ENCODE measurements at places on chromosomes 7 and 10. TPM values are rescaled to one million over a fixed set of nuclear protein-coding genes. Genes with fewer than 3 reads are reported as not detected.

DNA sequence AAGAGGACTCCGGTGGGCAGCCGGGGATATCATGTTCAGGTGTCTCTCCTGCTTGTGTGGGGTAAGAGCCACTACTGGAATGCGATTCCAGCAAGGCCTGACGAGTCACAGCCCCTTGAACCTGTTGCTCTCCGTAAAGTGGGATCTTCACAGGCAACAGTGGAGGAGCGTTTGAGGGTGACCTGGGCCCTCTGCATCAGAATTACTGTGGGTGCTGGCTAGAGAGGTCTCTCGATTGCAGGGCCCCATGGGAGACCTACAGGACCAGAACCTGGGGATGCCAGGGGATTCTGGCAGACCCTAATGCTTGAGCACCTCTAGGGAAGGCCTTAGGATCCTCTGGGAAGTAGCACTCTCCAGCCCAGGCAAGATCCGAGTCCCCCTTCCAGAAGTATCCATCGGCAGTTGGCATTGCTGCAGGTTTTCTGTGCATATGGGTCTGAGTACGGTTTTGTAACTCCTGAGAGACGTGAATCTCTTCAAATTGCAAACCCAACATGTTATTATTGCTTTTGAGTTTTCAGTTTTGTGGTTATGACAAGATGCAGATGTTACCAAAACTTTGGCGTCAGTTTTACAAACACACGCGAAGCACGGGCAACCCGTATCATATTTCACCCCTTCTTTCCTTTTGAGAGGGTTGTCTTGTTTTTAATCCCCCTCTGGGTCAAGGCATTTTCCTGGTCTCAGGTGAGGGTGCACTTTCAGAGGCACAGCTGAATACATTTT lies 4.6 kb downstream of the MGMT start:
- DNase-seq, result no peak

GRCh38 chr7:5363729-5364128 lies 59.9 kb downstream of the TNRC18 start:
- DNase-seq, result no peak

- peak; percentile 40 for DNase-seq
Measured at GRCh38 chr7:158424011-158424410, 163.6 kb downstream of the PTPRN2 start.

- DNase-seq, result no peak
Measured at GRCh38 chr7:30682212-30683083, at the start of gene CRHR2. TSS of gene CRHR2 (minus strand) at chr7:30682456. CDS start at chr7:30682280, 176 bp downstream.

DNA sequence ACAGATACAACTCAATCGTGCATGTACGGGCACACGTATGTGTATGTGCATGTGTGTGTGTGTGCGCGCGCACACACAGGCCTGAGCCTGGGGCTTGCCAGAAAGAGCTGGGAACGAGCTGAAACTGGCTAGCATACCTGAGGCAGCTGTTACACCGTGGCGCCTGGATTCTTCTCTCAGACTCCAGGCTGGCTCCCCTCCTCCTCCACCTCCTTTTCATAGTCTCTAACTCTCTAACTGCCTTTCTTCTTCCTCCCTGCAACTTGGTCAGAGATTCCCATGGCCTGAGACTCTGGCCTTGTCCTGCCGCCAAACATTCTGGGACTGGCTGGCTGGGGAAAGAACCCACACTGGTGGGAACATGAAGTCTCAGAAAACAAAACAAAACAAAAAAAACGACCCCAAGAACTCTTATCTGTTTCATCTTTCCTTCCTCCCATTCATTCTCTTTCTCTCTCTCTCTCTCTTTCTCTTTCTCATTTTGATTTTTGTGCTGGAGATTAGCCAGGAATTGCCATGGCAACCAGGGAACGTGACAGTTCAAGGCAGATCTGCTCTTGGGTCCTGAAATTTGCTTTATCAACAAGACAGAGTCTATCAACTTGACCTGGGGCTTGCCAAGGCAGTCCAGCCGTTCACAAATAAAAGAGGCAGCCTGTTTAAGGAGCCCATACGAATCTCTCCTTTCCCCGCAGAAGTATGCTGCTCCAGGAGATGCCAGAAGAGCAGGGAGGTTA lies 76.8 kb upstream of the SEM1 start:
- DNase-seq, result no peak

DNA sequence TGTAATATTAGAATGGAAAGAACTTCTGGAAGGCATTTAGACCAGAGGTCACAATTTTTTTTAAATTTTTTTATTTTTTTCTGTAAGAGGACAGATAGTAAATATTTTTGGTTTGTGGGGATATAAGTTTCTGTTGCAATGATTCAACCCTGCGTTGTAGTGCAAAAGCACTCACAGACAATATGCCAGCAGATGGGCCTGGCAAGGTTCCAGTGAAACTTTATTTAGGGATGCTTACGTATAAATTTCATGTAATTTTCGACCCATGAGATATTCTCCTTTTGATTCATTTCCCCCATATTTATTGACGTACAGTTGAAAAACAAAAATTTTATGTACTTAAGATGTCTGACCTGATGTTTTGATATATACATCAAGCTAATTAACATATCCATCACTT lies 72.8 kb upstream of the NMT2 start:
- no peak for DNase-seq

DNA sequence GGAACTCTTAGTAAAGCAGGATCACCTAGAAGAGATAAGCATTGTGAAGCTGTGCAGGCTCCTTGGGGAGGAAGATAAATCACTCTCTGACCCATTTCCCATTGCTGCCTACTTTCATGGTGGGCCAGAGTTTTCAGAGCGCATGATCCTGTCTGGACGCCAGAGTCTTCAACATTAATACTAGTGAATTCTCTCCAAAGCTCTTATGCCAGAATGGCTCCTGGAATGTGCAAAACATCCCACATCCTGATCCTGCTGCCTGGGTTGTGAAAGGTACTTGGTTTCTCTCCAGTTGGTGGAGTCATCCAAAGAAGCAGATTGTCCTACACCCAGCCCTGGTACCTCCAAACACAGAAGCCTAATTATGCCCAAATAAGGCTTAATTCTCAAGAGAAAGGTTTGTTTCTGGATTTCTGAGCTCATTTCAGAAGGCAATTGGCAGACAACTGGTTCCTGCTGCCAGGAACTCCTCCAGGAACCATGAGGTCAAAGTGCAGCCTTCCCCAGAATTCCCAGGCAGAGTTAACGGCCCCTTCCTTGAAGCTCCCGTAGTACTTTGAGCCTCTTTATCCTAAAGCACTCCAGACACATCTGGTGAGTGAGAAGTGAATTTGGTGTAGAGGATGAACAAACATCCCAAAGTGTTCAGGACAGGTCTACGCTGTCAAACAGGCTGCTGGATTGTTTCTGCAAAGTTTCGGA lies 495.2 kb downstream of the PLXNA4 start:
- DNase-seq, result no peak

GRCh38 chr10:60798031-60798430 lies 19.8 kb downstream of the CDK1 start:
- DNase-seq, result no peak

DNA sequence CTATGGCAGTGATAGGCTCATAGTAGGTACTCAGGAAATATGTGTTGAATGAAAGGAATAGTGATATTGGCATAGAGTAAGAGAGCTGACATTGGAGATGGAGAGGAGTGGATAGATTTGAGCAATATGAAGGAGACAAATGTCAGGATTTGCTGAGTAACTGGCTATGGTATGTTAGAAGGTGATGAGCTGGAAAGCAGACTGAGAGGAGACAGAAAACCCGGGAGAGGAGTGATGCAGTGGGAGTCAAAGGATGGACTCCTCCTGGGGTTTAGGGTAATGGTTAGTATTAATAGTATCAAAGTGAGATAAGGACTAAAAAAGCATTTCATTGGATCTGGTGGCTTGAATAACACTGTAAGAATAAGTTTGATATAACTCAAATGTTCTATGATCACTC lies 64.8 kb downstream of the CD36 start:
- DNase-seq, result no peak

DNA sequence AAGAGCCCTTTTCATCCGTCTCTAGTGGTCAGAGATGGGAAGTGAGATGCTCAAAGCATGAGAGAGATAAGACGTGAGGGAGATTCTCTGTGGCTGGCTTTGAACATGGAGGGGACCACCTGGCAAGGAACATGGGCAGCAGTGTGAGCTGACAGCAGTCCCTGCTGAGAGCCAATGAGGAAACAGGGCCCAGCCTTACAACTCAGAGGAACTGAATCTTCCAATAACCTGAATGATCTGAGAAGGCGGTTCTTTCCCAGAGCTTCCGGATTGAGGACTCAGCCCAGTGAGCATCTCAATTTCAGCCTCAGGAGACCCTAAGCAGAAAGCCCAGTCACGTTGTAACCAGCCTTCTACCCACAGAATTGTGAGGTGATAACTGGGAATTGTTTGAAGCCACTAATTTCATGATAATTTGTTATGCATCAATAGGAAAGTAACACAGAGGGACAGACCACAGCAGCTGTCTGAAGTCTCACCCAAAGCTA lies 33.9 kb upstream of the IKZF1 start:
- DNase-seq, result no peak

- DNase-seq, result no peak
Measured at GRCh38 chr10:84534168-84534567, 205.8 kb downstream of the CCSER2 start.

- no peak for DNase-seq
Measured at GRCh38 chr10:15254808-15255648, 86.5 kb upstream of the NMT2 start.

Gene ATOH7
- total RNA-seq, result 0.22 TPM

All from sciatic nerve (tissue), 2 donors.